ENCODE measurements at places on chromosomes 5 and 9.

DNA sequence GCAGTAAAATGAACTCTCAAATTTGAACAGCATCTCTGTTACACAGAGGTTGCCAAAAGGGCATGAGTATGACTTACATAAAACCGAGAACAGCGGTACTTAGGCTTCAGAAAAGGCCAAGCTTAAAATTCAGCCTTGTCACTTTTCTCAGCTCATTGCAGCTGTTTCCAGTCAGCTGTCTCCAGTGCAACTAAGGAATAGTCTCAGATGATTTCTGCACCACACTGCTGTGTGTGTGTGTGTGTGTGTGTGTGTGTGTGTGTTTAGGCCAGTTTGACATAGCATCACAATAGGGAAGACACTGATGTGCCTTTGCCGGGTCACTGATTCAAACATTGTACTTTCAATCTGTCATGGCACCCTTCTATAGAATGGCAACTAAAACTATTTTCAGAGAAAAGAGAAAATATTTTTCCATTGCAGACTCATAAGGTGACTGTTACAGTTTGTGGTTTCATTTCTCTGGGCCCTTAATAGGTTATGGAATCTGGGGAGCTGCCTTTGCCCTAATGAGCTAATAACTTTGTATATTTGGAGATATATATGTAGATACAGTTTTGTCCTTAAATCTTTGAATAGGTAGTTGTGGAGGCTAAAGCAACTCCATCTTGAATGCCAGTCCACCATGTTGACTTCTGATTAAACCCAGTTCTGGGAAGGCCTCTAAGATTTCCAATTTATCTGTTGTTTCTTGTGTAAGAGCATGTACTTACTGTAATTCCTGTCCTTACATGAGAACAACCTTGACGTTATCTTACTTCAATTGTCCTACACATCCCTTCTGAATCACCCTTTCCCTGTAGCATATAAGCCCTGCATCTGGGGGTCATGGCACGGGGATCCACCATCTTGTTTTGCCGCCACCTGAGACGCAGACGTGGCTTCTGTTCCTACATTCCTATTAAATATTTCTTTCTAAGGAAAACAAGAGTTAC is 4.5 kb downstream of the LSM11 start:
- DNase-seq = no peak

- no peak for DNase-seq
These were observed 6.7 kb upstream of the LCN2 start for GRCh38 chr9:128142596-128142995.

DNA sequence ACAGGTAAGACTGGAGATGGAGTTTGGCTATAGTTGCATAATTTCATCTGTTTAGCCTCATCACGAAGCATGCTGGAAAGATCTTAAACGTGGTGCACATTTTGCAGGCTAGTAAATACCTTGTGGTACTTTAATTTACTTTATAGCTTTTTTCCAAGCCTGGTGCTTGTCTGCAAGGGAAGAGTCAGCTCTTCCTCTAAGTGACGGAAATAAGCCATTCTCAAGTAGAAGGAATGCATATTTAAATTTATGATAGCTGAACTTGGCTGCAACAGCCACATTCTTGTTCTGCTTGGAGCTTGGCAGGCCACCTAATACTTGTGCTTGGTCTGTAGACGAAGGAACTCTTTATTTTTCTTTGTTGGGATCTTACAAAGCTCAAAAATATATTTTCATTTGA is 188.0 kb upstream of the PIK3R1 start:
- no peak for DNase-seq

GRCh38 chr9:134502266-134502791 is 139.3 kb upstream of the COL5A1 start:
- DNase-seq = no peak

- no peak for DNase-seq
These were observed 39.6 kb upstream of the TEX48 start for GRCh38 chr9:114721491-114722079.

GRCh38 chr5:135973323-135974020 is 18.7 kb upstream of the LECT2 start:
- DNase-seq = no peak

- no peak for DNase-seq
These were observed 37.1 kb upstream of the NR3C1 start for GRCh38 chr5:143440448-143441115.

DNA sequence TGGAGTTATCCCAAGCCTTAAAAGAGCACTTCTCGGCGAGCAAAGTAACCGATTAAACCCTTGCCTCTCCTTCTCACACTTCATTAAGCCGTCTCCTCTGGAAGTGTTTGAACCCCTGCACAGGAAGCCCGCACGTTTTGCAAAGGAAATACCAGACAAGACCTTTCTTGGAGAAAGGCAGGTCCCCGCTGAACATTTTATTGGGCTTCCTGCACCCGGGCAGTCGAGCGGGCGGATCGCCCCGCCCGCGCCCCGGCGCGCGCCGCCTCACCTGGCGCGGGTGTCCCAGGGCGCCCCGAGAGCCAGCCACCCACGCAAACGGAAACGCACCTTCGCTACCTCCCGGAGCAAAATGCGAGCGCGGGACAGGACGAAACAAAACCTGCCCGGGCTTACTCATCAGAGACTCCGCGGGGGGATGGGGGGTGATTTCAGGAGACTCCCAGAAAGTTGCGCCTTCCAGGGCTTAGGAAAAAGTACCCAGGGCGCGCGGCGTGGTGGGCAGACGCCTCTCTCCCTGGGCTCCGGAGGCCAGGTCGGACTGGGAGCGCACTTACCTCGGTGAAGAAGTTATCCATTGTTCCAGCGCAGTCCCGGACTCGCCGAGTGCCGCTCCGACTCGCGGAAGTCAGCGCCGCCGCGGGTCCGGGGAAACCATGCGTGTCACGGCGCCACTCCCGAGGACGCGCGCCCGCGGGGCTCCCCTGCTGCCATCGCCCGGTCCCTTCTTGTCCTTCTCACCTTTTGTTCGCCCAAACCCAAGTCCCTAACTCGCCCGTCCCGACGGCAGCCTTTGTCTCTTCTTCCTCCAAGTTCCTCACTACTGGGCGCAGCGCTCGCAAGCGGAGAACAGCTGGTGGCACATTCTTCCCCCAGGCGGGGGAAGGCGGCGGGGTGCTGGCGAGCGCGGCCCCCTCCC is 598 bp downstream of the MYO10 start:
- DNase-seq = no peak

DNA sequence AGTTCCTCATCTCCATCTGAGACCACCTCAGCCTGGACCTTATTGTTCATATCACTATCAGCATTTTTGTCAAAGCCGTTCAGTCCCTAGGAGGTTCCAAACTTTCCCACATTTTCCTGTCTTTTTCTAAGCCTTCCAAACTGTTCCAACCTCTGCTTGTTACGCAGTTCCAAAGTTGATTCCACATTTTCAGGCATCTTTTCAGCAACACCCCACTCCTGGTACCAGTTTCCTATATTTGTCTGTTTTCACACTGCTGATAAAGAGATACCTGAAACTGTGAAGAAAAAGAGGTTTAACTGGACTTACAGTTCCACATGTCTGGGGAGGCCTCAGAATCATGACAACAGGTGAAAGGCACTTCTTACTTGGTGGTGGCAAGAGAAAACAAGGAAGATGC is 622.1 kb downstream of the MAT2B start:
- DNase-seq = no peak

DNA sequence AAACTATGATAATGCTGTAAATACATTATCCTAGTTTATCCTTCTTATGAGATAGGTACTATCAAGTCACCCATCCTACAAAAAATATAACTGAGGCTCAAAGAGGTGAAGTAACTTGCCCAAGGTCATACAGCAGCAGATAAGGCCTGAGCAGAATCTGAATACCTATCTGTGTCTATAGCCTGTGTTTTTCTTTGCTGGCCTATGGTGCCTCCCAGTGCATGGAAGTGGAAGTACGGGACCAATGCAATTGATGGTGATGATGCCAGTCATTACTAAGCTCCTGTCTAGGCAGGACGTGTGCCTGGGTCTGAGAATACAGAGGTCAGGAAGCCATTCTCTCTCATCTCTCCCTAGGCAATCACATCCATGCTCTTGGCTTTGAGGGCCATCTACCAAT is 67.8 kb downstream of the FAT2 start:
- peak; percentile 12 for DNase-seq

DNA sequence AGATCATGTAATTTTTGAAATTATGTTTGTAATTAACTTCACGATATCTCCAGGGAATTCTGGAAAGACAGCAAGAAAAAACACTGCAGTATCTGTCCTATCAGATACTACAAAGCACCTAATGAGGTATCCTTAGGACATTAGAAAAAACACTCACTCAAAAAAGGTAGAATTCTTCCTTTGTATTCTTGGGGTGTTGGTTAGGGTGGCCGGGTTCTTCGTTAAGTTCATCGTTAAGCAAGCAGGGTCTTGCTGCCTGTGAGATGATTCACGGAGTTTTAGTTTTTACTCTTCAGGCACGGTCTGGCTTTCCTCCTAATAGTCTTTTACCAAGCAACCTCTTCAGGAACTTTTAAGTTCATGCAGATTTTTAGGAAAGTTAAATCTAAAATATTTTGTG is 91.4 kb upstream of the IRX4 start:
- no peak for DNase-seq

- no peak for DNase-seq
These were observed 6.1 kb upstream of the CFAP157 start for GRCh38 chr9:127700594-127701255.

DNA sequence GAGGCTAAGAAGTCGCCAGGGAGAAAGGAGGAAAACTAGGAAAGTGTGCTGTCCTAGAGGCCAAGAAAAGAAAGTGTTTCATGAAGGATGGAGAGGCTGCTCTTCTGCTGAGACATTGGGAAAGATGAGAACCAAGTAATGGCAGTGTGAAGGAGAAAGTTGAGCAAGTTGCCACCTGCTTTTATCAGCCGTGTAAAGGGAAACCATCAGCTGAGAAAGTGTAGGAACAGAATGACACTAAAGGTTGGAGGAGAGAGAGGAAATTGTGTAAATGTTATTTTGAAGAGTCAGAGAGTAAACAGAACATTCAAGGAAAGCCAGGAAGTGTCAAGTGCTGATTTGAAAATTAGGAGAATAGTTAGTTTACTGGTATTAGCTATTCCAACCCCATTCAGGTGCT is 125.0 kb downstream of the CEMIP2 start:
- no peak for DNase-seq

DNA sequence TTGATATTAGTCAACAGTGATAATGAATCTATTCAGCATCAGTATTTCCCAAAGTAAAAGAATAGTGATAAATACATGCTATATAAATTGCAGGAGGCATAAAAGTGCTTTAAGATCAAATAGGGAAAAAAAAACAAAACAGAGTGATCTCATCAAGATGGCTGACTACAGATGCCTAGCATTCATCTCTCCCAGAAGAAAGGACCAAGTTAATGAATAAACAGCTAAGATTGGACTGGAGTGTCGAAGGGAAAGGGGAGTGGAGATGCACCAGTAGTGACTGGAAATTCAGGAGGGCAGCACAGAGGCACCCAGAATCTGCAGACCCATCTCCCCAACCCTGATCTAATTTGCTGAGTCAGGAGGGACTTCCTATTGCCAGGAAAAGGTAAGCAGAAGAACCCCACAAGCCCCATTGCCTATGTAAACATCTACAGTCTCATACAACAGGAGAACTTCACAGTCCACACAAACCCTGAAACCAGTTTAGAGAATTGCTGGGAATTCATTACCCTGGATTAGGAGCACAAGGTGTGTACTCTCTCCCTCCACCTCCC is 699.4 kb downstream of the PTPRD start:
- no peak for DNase-seq

DNA sequence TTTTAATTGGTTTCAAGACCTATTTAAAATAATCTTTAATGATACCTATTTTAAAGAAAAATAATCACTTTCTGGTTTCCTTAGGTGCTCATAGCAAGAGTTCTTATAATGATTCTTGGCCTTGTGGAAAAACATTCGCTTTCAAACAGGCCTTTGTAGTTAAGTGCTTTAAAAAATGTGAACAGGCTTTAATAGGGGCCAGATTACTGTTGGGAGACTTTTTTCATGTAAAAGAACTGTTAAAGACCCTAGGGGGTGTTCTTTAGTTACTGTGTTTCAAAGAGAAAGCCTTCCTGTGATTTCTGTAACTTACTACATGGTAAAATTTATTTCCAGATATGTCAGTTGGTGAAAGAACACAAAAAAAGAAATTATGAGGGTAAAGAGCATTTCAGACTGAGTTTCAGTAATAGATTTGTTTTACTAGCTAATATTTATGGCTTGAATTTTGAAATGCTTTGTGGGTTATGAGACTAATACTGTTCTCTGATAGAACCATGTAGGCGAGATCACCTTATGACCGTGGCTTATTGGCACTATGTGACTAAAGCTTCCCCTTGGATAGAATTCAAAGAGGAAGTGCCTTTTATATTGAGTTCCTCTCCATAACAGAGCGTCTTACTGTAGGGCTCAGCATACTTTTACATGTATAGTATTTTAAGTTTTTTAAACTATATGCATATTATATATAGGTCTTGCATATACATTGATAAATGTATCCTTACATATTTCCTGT is 70.7 kb downstream of the CSNK1G3 start:
- DNase-seq = no peak

DNA sequence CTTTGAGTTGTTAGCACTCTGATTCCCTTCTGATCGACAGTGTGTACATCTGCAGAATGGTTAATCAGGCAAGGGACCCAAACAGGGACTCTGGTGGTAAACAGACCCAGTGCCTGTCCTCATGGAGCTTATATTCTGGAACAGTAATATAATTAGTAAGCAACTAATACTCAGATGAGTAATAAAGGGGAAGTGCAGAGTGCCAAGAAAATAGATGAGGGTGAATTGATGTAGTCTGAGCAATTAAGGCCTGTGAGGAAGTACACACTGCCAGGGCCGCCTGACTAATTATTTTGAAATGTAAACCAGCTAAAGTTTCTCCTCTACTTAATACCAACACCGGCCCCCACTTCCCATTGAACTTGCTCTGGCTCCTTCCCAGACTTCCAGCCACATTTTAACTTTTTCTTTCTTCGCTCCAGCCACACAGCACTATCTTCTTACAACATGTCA is 4.2 kb downstream of the DHX29 start:
- no peak for DNase-seq

DNA sequence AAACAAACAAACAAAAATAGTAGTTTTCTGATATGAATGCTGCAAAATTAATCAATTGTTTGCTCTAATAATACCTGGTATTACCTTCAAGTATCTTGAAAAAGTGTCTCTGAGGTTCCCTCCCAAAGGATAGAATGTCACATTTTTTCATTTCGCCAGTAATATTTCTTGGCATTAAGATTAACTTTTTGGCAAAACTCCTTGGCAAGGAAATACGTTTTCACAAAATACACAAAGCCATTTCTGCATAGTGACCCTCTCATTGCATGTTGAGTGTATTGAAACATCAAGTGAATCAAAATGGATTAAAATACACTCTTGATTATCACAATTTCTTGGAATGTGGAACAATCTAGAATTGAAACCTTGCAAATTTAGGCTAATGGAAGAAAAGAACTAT is 230.5 kb downstream of the ATPSCKMT start:
- no peak for DNase-seq

DNA sequence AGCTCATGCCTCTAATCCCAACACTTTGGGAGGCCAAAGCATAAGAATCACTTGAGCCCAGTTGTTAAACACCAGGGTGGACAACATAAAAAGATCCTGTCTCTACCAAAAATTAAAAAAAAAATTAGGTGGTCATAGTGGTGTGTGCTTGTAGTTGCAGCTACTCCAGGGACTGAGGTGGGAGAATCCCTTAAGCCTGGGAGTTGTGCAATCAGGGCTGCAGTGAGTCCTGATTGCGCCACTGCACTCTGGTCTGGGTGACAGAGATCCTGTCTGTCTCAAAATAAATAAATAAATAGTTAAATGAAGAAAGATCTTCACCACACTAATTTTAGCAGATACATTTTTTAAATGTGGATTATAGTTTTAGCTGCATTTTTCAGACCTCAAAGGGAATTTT is 433.2 kb downstream of the MAT2B start:
- DNase-seq = no peak

Data from GM12864 (cell line).